Fibroblast of the conjunctiva (primary cell): ENCODE measurements at places on chromosomes 12 and 14.

- DNase-seq = no peak
Observed at GRCh38 chr12:17511369-17511768, 578.6 kb downstream of the RERGL start.

- DNase-seq = no peak
Observed at GRCh38 chr12:46835785-46836184, 10.0 kb upstream of the SLC38A4 start.

DNA sequence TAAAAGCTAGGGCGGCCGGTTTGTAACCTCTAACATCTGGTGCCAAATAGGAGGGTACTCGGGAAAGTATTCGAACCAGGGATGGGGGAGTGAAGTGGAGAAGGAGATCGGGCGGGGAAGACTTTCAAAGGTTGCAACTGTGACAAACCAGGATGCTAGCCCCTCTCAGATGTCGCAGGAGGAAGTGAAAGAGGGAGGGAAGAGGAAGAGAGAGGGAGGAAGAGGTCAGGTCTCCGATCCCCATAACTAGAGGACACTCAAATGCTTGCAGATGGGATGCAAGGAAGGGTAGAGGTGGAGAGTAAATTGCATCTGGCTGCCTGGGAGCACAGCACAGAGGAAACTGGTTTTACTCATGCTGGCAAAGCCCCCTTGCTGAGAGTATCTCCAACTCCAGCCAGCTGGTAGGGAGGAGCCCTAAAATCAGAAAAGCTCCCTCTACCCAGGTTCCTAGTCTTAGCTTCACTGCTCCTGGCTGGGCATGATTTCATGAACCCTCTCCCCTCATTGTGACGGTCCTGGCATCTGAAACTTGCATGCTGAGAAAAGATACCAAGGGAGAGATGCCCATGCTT is 696.7 kb upstream of the TBX3 start:
- no peak for DNase-seq

GRCh38 chr14:106837870-106838269 is 1311.5 kb downstream of the TMEM121 start:
- DNase-seq = no peak

- DNase-seq = no peak
Observed at GRCh38 chr14:72014486-72014885, 82.3 kb downstream of the RGS6 start.

GRCh38 chr12:119230807-119231206 is 52.1 kb downstream of the HSPB8 start:
- DNase-seq = no peak

- peak; percentile 23 for DNase-seq
Observed at GRCh38 chr14:73295198-73295796, 58.0 kb downstream of the PAPLN start.

- no peak for DNase-seq
Observed at GRCh38 chr12:31710021-31710818, 18.6 kb downstream of the AMN1 start.

DNA sequence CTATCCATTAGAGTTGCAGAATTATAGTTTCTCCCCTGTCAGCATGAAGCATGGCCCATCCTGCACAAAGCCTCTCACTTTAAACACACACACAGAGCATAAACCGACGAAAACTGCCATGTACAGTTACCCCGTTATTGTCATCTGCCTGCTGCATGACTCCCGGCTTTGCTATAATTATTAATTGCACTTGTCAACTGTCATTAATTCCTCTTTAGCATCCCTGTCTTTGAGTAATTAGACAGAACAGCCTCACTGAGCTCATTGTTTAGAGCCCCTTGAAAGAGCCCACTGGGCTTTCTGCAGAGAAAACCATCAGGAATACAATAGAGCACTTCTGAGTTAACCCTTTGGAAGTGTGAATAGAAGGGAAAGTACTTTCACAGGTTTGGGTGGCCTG is 307.2 kb upstream of the SOX5 start:
- no peak for DNase-seq

GRCh38 chr14:36502558-36503508 is 17.2 kb downstream of the NKX2-1 start:
- no peak for DNase-seq

- DNase-seq = no peak
Observed at GRCh38 chr14:92653162-92653651, 95.2 kb downstream of the LGMN start.

DNA sequence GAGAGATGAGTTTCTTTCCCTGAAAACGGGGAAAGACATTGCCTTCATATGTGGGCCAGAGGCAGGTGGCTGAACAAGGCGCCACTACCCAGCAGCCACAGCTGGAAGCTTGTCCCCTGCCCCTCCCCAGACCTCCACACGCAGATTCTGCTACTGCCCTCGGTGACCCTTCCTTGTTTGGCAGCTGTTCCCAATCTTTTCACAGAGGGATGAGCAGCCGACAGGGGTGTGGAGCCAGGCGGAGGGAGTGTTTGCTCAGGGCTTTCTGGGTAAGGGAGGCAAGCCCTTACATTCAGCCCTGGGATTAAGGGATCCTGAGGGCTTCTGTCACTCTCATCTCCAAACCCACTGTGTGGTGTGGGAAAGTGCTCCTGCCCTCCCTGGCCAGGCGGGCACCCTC is 4.5 kb upstream of the KRT4 start:
- no peak for DNase-seq

GRCh38 chr12:92701441-92701840 is 1.3 kb upstream of the PLEKHG7 start:
- DNase-seq = no peak

GRCh38 chr14:100670753-100671049 is 56.0 kb upstream of the DLK1 start:
- DNase-seq = no peak

- no peak for DNase-seq
Observed at GRCh38 chr14:70801836-70802235, 7.5 kb downstream of the MAP3K9 start.

DNA sequence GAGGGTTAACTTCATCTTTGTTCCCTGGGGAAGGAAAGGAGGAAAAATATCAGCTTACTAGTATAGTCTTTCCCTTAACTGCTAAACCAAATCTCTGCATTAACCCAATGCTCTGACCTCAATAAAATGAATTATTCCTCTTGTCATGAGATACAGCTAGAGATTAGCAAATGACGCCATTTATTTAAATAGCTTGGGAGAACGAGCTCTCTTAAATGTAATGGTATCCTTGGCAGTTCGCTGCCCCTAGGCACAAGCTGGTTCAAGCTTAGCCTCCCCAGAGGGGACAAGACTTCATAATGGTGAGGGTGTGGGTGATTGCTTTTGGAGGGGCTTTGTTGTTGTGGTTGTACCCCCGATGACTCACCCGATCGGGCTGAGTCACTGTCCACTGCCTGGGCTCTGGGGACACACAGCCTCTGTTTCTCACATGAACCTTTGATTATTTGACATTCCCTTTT is 19.6 kb downstream of the FNTB start:
- no peak for DNase-seq

DNA sequence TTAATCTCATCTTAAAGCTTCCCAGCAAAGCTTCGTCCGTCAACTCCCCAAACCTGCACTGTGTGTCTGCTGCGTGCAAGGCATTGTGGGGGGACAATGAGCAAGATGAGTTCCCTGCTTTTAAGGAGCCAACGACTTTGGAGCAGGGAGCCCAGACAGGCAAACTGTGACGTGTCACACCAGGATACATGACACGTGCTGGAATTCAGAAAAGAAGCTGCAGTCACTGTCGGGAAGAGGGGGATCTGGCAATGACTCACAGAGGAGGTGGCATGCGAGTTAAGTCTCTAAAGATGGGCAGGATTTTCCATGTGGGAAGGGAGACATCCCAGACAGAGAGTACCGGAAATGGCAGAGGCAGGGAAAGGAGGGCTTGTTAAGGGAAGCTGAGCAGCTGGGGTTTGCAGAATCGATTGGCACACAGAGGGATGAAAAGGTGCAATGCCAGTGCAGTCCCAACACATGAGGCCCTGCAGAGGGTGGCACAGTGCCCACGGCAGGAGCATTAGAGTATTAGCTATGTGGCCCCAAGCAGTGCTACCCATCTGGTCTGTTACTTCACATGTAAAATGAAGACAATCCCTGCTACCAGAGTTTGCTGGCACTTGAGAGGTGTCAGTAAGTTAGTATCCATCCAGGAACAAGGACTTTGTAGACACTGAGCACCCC is 52.9 kb downstream of the SETD3 start:
- DNase-seq = no peak

DNA sequence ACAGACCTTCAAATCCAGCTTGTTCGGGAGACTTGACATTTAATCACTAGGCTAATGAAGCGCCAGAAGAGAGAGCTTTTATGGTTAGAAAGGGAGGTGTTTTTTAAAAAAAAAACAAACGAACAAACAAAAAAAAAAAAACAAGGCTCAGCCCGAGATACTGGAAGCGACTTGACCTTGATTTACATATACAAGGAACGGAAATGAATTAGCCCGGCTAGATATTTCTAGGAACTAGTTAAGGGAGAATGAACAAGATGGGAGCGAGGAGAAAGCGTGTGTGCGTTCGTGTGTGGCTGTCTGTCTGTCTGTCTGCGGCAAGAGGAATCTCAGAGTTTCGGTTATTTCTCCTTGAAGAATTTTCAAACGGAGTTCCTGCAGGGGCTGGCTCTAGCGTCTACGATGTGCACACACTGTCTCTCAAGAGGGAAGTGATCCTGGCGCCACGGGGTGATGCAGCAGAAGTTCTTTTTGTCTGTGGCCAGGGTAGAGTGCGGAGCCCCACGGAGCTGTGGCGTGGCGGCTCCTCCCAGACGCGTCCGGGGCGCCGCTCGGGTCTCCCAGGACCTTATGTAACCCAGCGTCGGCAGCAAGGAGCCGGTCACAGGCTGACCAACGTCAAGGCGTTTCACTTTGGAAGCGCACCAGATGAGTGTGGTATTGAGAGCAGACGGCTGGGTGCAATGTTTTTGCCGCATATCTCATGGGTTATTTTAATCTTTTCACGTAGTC is 18.8 kb downstream of the SOCS2 start:
- peak; percentile 22 for DNase-seq

- no peak for DNase-seq
Observed at GRCh38 chr14:103158688-103159087, 35.4 kb downstream of the TNFAIP2 start.

DNA sequence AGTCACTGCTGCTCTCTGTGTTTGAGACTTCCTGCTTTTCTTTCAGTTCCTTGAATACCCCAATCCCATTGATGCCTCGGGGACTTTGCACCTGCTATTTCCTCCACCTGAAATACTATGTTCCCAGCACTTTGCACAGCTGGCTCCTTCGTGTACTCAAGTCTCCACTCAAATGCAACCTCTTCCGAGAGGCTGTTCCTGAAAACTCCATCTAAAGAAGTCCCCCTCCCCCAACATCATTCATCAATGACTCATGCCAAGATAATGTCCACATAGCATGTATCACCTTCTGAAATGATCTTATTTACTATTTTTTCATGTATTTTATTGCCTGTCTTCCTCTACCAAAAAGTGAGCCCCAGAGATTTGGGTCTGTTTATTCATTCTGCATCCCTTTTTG is 48.6 kb downstream of the HSPB8 start:
- no peak for DNase-seq

- DNase-seq = no peak
Observed at GRCh38 chr14:65281991-65282895, 130.3 kb upstream of the FUT8 start.

DNA sequence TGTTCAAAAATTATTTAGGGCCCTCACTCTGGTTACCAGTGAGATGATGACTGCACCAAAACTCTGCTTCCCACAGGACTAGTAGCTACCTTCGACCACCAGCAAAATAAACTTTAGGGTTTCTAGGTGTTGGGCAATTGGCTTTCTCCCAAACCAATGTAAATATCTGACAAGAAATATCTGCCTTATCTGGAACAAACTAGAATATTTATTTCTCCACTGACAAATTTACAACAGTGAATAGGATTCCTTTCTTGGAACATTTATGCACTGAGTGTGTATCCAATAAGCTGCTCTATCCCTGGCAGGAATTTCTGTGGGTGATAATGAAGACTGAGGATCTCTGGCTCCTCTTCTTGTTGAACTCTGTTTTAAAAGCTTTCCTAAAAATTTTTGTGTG is 148.6 kb downstream of the SLC6A15 start:
- no peak for DNase-seq

GRCh38 chr12:4118017-4118510 is 155.5 kb upstream of the CCND2 start:
- peak; percentile 16 for DNase-seq

DNA sequence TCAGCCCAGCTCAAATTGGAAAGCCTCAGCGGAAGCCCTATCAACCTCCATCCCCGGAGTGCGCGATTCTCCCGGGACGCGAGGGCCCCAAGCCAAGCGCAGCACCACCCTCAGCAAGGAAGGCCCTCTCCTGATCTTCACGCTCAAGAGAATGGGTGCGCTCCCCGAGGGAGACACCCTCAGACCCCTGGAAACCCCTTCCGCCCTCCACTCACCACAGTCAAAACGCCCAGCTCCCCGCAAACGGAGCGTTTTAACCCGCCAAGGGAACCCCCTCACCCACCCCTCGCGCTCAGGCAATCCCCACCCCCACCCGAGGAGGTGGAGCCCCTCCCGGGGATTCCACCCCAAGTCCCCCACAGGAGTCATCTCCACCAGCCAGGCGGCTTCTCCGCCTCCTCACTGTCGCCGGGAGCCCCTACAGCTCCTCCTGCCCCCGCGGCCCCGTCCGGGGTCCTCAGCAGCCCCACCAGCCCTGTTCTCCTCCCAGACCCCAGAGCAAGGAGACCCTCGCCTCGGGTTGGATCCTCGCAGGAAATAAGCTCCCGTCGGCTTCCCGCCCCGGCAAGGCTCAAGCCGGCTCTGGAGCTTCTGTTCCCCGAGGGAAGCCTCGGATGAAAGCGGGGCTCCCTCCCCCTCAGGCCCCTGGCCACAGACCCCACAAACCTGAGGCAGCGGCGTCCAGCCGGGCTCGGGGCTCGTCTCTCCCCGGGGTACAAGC is 507 bp downstream of the BAZ2A start:
- DNase-seq = no peak

DNA sequence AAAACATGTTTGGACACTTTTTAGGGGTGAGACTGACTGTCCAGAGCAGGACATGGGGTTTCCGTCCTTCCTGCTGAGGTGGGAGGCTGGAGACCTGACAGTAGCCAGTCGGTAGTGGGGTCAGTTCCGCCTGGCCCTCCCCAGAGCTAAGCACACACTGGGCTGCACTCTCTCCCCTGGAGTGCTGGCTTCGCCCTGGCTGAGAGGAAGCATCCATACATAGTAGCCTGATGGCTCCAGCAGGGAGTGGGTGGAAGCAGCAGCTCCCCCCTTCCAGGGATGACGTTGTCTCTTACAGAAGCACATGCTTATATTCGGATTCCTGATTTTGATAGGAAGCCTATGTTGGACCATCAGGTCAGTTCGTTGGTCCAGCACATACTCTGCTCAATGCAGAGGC is 40.4 kb downstream of the SFSWAP start:
- DNase-seq = no peak

DNA sequence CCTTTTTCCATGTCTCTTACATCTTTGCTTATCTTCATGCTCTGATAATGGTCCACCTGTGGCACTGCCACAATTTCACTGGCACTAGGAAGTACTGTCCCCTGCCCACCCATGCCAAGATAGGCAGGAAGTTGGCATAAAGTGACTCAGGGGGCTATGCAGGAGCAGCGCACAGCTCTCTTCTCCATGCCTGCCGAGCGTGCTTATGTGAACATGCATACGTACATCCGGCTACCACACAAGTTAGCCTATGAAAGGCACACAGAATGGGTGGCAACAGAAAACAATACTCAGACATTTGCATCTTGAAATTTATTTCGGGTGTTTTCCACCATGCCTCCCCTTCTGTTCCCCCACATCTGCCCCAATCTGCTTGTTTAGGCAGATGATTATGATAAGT is 174.4 kb upstream of the GZMB start:
- no peak for DNase-seq
